NCI-H226 (cell line): ENCODE measurements at places on chromosomes 1 and 21.

DNA sequence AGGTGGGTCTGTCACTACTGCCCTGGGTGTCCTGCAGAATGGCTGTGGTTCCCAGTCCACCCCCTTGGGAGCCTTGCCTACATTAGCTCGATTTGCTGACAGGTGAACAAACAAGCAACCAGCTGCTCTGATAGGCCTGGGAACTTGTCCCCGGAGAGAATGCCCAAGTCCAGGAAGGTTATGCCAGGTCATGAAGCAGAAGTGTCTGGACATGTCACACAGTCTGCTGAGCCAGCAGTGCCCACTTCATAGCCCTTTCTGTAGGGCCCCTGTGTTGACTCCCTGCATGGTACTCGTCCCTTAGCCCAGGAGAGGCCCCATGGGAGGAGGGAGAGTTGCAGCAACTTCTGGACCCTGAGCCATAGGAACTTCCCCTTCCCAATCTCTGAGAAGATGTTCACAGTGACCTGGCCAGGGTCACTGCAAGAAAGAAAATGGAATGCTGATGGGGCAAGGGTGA is 31.0 kb downstream of the UCK2 start:
- no peak for DNase-seq

DNA sequence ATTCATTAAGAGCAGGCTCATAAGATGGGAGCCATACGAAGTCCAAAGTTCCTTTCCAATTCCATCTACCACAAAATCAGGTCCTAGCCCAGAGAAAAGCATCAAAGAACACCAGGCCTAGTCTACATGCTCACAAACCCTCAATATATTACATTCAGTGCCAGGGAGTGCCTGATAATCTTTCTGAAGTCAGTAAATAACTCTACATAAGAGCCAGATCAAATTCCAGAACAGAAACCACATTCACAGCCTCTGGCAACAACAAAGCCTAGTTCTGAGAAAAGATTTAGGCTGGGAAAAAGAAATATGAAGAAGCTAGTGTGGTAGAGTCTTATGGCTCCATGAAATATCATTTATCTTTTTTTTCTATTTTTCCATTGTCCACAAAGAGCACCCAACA is 40.5 kb upstream of the RBBP5 start:
- DNase-seq, result peak; percentile 42

- no peak for DNase-seq
These were observed 175.9 kb downstream of the IFI44 start for GRCh38 chr1:78825561-78825960.

DNA sequence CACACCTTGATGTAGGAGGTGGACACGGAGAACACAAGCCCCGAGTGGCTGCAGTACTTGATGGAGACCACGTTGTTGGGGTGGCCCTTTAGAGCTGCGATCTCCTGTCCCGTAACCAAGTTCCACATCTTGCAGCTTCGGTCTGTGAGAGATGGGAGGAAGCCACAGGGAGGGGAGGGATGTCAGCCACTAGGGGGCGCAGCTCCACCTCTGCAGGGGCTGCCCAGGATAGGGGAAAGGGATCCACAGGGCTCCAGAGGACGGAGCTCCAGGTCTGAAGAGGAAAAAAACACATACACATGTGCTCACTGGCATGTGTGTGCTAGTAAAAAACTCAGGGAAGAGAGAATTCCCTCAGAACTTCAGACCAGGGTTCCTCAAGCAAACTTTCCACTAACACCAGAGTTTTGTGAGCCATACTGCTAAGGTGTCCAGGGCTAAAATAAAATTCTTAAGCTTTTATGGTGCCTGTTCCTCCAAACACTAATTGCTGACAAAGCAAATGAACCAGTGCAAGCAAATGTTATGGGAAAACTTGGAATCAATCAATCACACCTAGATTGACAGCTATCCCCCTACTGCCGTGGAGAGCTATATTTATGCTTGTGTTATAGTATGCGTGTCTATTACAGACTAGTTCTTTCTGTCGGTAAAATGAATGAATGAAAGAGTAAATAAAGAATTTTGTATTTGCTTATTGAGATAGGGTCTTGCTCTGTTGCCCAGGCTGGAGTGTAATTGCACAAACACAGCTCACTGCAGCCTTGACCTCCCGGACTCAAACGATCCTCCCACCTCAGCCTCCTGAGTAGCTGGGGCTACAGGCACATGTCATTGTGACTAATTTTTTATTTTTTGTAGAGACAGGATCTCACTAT is 43.7 kb downstream of the KIF21B start:
- DNase-seq, result no peak

GRCh38 chr1:113846391-113847035 is 25.0 kb downstream of the PTPN22 start:
- DNase-seq, result no peak

- DNase-seq, result no peak
These were observed 19.8 kb downstream of the NENF start for GRCh38 chr1:212452323-212453155.

DNA sequence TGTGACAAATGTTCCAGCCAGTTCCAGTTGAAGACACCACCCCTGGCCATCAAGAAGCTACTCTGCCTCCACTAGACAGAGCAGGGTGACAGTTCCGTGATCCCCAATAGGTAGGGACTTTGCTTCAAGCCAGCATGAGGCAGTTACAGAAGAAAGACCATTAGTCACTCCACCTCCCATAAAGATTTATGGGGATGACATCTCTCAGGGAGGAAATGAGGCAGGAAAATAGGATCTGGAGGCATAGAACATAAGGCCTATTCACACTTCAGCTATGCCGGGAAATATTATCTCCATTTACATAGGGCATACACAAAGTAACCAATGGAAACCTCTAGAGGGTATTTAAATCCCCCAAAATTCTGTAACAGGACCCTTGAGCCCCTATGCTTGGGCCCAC is 3.5 kb upstream of the GBP7 start:
- peak; percentile 43 for DNase-seq

- DNase-seq, result peak; percentile 76
These were observed 17.8 kb upstream of the POU3F1 start for GRCh38 chr1:38064197-38064903.

- DNase-seq, result no peak
These were observed 18.1 kb upstream of the PSMA5 start for GRCh38 chr1:109444346-109444745.

- peak; percentile 78 for DNase-seq
These were observed 90.6 kb downstream of the ATP6V1G3 start for GRCh38 chr1:198449727-198450433.

- DNase-seq, result no peak
These were observed 15.4 kb upstream of the NASP start for GRCh38 chr1:45568421-45568820.

DNA sequence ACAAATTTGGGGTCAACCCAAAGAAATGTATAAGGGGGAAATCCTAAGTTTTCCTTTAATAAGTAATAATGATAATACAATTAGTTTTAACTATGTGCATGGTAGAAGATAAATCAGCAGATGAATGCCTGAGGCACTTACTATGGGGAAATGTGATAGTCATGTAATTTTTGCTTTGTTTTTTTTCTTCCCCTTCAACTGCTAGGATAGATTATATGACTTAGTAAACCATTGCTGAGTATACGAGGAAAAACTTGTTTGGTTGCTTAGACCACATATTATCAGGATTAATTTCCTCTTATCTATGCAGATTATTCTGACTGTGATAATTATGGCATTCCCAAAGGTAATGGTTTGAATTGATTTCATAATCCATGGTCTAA is 181.1 kb downstream of the TGFB2 start:
- DNase-seq, result no peak

DNA sequence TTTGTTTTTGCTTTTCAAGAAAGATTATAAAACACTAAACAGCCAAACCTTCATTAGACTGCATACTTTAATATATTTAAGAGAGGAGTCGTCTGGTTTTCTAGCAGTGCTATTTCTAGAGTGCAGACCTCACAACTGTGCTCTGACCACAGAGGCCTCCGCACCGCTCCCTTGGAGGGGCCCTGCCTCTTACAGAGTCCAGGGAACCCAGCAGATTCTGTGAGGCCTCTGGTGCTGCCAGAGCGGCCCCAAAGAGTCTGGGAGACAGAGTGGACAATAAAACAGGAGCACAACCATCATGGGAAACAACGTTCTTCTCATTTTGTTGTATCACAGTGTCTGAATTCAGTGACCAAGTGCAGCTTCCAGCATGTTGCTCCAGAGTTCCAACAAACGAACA is 5.8 kb downstream of the ATP5PO start:
- DNase-seq, result no peak

DNA sequence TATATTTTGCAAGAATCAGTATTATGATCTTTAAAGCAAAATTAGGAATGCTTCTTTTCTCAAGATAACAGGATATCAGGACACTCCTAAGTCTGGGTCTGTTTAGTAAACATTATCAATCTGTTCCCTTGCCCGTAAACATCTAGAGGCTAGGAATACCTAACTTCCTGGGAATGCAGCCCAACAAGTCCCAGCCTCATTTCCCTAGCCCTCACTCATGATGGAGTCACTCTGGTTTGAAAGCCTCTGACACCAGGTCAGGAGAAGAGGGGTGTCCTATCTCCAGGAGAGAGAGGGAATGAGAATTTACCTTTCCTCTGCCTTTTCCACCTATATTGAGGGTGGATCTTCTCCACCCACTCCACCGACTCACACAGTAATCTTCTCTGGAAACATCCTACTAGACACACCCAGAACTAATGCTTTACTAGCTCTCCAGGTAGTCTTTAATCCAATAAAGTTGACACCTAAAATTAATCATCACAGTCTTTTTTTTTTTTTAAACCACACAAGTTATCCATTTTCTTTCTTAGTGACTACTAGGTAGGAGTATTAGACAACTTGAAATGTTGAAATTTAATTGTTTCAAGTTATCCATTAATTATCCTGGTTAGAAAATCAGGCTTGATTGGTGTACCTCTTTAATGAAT is 659.3 kb downstream of the USP25 start:
- no peak for DNase-seq

GRCh38 chr1:162003830-162004215 is 19.8 kb downstream of the OLFML2B start:
- peak; percentile 80 for DNase-seq

- no peak for DNase-seq
These were observed 191.1 kb upstream of the NFIA start for GRCh38 chr1:60891281-60891680.

DNA sequence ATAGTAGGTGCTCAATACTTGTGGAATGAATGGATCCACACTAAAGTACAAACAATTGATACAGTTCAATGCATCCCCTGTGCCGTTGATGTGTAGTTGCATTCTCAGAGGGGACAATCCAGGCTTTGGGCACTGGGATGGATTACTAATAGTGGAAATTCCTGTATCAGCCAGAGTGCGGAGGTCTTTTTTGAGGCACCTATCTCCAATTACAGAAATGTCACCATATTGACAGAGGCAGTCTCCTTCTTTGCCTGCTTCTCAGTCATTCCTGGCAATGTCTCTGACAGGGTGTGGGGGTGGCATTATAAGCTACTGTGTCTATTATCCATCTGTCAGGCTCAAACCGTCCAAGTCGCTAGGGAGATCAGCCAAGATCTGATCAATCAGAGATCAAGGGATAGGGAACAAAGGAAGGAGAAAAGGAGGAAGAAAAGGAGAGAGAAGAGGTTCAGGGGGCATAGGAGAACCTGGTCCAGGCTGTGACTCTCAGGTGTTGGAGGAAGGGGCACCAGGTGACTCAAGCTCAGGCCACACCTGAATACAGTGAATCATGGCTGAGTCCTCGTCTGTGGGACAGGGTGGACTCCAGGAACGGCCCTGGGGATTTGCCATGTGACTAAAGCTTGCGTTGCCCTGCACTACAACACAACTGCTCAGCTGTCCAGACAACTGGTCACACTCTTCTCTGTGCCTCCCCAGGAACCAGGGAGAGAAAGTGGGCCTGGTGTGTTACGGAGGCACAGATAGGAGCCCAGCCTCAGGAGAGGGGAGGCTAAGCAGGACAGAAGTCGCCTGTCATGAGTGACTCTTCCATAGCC is 3.4 kb upstream of the LAMB3 start:
- DNase-seq, result no peak

DNA sequence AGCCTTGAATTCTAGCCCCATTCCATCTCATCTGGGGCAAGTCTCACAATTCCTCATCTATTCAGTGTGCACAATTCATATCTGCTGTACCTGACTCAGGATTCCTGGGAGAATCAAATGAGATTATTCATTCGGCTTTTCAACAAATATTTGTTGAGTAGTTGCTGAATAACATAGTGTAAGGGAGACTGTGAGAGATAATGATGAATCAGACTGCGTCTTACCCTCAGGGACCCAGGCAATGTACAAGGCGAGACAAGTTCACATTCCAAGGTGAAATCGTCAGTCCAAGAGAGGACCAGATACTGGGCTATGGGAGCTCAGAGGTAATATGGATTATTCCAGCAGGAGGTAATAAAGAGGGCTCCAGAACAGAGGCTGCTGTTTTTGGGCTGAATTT is 67.8 kb upstream of the SMYD2 start:
- DNase-seq, result peak; percentile 78

DNA sequence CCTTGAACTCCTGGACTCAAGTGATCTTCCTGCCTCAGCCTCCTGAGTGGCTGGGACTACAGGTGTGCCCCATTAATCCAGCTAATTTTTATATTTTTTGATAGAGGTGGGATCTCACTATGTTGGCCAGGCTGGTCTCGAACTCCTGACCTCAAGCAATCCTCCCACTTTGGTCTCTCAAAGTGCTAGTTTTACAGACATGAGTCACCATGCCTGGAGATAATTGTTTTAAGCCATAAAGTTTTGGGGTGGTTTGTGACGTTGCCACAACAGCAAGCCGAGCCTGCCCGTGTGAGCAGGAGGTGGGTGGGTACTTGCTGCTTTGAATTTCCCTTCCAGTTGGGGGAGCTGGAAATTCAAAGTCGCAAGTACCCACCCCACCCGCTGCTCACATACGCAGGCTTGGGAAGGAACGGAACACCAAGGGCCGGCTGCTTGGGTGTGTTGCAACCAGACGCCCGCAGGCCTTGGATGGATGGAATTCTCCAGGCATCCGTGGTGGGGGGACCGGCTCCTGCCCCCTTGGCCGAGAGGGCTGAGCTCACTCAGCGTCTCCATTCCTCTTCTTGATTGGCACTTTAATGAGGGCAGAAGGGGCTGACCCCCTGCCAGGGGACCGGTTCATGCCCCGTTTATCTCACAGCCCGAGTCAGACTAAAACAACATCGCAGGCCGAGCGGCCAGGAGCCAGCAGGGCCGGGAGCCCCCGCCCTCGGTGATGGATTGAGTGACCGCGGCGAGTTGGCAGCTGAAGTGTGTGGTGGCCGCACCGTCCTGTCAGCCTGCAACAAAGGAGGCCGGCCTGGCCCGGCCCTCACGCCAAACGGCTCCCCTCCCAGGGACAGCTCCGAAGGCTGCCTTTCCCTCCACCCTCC is 78.1 kb downstream of the DHRS3 start:
- peak; percentile 100 for DNase-seq

DNA sequence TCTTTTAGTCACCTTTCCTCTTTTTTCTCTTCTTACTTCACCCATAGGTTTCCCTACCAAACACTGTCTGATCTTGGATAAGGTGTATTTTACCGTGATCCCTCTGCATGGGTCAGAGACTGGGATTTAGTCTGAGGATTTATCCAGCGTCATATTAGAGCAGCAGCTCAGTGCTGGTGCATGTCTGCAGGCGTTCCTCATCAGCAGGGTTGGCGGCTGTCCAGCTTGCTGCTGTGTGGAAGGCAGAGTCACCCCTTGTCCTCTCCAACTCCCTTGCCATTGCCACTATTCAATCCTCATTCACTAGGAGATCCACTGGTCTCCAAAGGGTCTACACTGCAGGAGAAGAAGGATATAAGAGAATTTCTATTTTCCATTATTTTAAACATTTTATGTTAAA is 7.3 kb upstream of the FAM78B start:
- DNase-seq, result no peak

- peak; percentile 61 for DNase-seq
These were observed 627 bp downstream of the RIIAD1 start for GRCh38 chr1:151721788-151722510.

- no peak for DNase-seq
These were observed 4.8 kb upstream of the SLAMF9 start for GRCh38 chr1:159958719-159959380.
